Activated CD4-positive, alpha-beta T cell treated with anti-CD3 and anti-CD28 coated beads for 48 hours (primary cell): ENCODE measurements at places on chromosomes 7 and 10.

DNA sequence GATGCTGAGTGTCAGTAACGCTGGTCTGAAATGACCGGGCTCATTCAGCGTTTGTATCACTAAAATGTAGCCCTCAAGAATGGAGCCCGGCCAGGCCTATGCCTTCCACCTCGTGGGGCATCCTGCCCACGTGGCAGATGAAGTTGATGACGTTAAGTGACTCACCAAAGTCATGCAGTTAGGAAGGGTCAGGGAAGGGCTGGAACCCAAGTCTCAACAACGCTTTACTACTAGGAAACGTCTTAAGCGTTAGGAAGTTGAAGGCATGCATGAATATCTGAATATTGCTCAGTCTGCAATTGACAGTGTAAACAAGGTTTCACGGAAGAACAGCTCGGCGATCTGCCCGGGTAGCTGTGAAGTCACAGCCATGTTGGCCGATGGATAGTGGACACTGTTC lies 14.0 kb upstream of the UBE3C start:
- no peak for DNase-seq

GRCh38 chr7:55093674-55094073 lies 74.9 kb downstream of the EGFR start:
- no peak for DNase-seq

- DNase-seq: no peak
Observed at GRCh38 chr10:27369880-27370279, 129.3 kb upstream of the ACBD5 start.

- DNase-seq: no peak
Observed at GRCh38 chr7:23396222-23397015, 73.9 kb downstream of the IGF2BP3 start.

- DNase-seq: peak; percentile 13
Observed at GRCh38 chr10:26540601-26541000, 102.5 kb downstream of the APBB1IP start.

DNA sequence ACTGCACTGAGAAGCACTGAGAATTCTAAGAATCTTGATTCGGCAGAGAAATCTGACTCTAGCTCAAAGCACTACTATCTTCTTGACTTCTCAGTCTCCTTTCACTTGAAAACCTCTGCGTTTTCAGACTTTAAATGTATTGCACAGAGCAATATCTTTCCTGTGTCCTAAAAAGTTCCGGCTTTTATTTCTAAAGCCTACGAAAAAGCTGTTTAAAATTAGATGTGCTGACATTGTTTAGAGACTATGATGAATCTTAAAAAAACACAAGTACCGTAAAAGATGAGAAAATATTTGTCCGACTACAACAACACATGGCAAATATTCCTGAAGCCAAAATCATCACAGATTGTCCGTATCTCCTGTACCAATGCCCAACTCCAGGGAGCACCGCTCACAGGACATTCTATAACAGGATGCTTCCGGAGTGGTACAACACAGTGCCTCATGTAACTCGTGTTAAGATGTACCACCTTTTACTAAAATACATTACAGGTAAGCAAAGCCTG lies 136.9 kb downstream of the CUBN start:
- no peak for DNase-seq

- DNase-seq: no peak
Observed at GRCh38 chr10:96863922-96864543, 31.9 kb downstream of the LCOR start.
